Activated T-helper 2 cell treated with anti-CD3 and anti-CD28 coated beads, Interferon-gamma antibody, Interleukin-2, Interleukin-4, amounts not matched to agents 10 μg/mL and 5 μg/mL and 100 μg/mL, durations not matched to agents 14 hours and 24 hours and 36 hours (primary cell): ENCODE measurements at places on chromosomes 2 and 18. TPM values are rescaled to one million over a fixed set of nuclear protein-coding genes. Genes with fewer than 3 reads are reported as not detected.

- no peak overlapping the region for H3K27ac ChIP-seq
- peaks cover 12% of the 10 kb centered on the region for H3K4me1 ChIP-seq
- peaks cover 59% of the 10 kb centered on the region for H3K27me3 ChIP-seq
- DNase-seq, result no peak
These were observed 2.4 kb downstream of the ERBB4 start for GRCh38 chr2:212535996-212536816.

FBXO41 gene
- total RNA-seq, result 25.3 and 25.7 TPM in 2 replicates

DNA sequence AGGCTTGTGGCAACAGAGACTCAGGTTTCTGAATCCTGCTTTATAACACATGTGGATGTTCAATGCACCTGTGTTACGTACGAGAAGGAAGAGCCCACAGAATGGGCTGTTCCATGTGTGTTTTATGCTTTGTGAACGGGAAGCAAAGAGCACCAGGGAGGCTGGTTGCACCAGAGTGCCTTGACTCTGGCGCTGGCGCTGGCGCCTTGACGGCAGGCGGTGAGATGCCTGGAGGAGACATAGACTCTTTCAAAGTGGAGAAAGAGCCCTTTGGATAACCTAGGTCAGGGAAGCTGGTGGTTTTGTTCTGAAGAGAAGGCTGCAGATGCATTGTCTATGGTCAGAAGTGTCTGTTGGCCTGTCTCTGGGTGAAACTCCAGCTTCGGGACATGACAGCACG is 80.2 kb upstream of the APCDD1 start:
- H3K27me3 ChIP-seq, result peaks cover 7% of the 10 kb centered on the region
- no peak overlapping the region for H3K4me3 ChIP-seq
- no peaks in the 10 kb centered on the region for H3K4me1 ChIP-seq
- no peak overlapping the region for H3K27ac ChIP-seq

TNFAIP6 gene
- total RNA-seq, result not detected in 2 replicates

DNA sequence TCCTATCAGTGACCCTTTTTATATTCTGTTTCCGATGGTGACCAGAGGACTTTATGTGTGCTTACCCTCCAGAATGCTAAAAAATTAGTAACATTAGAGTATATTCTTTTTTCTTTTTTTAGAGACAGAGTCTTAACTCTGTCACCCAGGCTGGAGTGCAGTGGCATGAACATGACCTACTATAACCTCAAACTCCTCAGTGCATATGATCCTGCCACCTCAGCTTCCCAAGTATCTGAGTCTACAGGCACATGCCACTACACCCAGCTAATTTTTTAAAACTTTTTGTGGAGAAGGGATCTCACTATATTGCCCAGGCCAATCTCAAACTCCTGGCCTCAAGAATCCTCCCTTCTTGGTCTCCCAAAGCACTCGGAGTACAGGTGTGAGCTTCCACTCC is 74.6 kb downstream of the MALT1 start:
- H3K4me1 ChIP-seq, result no peaks in the 10 kb centered on the region
- no peak for DNase-seq
- no peak overlapping the region for H3K4me3 ChIP-seq
- no peak overlapping the region for H3K27ac ChIP-seq
